ENCODE measurements at places on chromosomes 12 and 14.

DNA sequence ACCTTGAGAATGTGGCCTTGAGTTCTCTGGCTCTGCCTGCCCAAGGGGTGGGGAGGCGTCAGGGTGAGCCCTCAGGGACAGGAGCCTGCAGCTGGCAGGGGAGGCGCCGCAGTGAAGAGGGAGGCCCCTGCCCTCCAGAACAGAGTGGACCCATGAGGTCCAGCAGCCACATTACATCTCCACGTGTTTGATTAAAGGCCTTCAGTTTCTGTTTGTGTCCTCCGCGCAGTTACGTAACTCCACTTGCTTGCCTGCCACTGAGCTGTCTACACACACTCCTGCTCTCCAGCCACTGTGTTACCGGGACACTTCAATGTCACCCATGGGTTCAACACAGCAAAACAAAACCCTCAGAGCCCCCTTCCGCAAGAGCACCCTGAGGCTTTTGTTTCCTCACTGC, 70.4 kb downstream of the CHGA start:
- DNase-seq: no peak

- peak; percentile 86 for DNase-seq
Measured at GRCh38 chr12:77324763-77325468, 259.5 kb upstream of the E2F7 start.

- no peak for DNase-seq
Measured at GRCh38 chr12:48979602-48980388, 1.7 kb downstream of the WNT1 start.

- no peak for DNase-seq
Measured at GRCh38 chr14:23457587-23458445, 11.7 kb upstream of the NGDN start.

DNA sequence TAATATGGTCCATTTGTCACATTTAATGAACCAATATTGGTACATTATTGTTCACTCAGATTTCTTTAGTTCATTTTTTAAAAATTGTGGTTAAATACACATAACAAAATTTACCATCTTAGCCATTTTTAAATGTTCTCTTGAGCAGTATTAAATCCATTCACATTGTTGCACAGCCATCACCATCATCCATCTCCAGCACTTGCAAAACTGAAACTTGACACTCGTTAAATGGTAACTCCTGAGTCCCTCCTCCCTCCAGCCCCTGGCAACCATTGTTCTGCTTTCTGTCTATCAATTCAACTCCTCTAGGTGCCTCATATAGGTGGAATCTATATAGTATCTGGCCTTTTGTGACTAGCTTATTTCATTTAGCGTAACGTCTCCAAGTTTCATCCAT, 86.4 kb downstream of the ACACB start:
- no peak for DNase-seq

GRCh38 chr12:94207467-94207848, 59.1 kb downstream of the PLXNC1 start:
- no peak for DNase-seq

GRCh38 chr14:66140213-66140918, 345.8 kb upstream of the CCDC196 start:
- DNase-seq: no peak

GRCh38 chr14:100618763-100619320, 31.6 kb upstream of the BEGAIN start:
- DNase-seq: no peak

- peak; percentile 25 for DNase-seq
Measured at GRCh38 chr12:110582276-110583136, 612 bp downstream of the PPTC7 start.

DNA sequence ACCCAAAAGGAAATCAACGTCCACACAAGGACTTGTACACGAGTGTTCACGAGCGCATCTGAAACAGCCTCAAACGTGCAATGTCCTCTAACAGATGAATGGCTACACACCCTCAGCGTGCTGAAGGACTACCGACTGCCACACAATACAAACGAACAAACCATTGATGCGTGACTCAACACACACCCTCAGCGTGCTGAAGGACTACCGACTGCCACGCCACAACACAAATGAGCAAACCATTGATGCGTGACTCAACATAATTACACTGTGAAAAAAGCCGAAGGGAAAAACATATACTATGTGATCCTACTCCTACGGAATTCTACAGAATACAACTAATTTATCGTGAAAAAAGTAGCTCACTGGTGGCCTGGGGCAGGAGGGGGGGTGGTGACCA, 25.1 kb upstream of the BTBD6 start:
- DNase-seq: no peak

GRCh38 chr12:125382926-125383325, 317.7 kb downstream of the AACS start:
- DNase-seq: no peak

DNA sequence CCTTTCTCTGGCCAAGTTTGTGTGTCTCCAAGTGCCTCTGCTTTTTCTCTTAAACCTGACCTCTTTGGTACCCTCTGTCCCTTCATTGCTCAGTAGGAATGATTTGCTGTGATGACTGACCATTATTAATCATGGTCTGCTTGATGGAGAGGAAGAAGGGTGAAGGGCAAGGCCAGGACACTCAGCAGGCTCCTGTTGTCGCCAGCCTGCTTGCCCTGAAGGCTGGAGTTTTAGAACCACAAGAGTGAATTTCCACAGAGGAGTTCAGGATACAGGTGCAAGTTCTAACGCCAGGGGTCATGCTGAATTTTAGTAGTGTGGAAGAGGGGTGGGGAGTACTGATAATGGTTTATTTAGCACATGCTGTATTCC, 2.8 kb upstream of the ITGA5 start:
- DNase-seq: no peak

- no peak for DNase-seq
Measured at GRCh38 chr14:35362911-35363374, 41.6 kb downstream of the NFKBIA start.

DNA sequence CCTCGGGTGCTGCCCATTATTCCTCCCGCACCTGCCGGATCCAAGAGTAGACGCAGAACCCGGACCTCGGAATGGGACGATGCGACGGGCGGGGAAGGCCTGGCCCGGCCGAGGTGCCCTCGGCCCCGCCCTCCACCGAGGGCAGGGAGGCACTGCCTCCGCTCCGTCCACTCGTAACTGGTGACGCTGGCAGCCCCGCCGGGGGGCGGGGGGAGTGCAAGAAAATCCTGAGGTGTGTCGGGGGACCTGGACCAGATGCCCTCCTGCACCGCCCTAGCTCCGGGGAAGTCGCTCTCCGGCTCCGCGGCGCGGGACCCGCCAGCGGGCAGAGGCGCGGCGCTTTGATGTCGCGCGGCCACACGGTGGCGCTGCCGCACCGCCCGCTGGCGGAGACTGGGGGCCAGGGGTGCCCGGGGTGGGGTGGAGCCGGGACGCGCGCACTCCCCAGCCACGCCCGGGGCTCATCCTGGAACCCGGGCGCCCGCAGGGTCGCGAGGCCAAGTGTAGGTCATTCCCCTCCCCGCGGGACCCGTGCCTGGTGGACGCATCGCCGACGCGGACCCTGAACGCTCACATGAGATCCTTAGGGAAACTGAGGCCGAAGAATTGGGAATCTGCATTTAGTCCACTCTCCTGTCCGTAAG, 202.8 kb downstream of the TTC8 start:
- DNase-seq: peak; percentile 72

DNA sequence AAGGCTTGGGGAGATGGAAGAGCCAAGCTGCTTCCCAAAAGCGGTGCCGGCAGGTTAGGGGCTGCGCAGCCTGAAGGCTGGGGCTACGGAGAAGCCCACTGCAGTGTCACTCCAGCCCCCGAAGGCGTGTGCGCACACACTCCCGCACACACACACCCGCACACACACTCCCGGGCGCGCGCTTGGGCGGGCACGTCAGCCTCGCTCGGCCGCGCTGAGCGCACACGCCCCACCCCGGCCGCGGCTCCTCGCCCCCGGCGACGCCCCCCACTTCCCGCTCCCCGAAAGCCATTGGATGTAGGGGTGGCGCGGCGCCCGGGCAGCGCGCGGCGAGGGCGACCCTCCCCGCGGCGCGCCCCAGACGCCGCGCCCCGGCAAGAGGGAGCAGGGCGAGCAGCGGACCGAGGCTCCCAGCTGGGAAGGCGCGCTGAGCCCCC, at the start of gene KCNK10:
Gene KCNK10 (minus strand): TSS at position 184 of the 437 bp plus-strand sequence. CDS start 471 bp downstream, outside the sequence.
- DNase-seq: no peak

DNA sequence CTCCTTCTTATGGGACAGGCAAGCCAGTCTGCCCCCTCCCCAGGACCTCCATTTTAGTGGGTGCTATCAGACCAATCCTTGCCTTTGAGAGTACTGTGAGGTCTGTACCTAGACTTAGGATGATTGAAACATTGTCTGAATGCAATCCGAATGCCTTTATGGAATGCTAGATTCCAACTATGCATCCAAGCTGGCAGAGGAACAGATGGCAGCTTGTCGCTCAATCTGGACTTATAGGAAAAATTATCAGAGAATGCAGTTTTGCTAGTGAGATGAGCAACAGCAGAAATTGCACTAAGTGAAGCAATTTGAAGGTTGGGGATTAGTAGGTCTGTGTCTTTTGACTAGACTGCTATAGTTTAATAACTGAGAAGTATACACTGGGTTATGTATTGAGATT, 109.1 kb downstream of the DYRK2 start:
- no peak for DNase-seq

GRCh38 chr12:57622293-57623245, 10.4 kb downstream of the B4GALNT1 start:
- DNase-seq: no peak

GRCh38 chr14:42028607-42029006, 421.9 kb downstream of the LRFN5 start:
- DNase-seq: no peak

- no peak for DNase-seq
Measured at GRCh38 chr14:87732562-87732961, 260.4 kb downstream of the GALC start.

- DNase-seq: no peak
Measured at GRCh38 chr14:81682134-81682533, 148.5 kb upstream of the SEL1L start.

DNA sequence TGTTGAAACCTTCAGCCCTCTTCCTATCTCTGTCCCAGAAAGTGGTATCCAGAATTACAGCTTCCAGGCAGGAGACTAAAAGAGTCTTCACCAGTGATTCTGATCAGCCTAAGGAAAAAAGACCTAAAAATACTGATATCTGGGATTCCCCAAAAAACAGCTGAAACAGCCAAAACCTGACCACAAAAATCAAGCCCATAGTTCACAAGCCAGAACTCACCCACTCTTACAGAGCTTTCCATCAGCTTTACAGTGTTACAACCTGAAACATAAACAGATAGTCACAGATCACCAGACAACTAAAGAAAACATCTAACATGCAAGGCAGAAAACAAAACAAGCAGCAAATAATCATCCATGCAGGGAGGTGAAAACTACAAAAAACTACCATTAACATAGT, 26.0 kb upstream of the TSPAN8 start:
- no peak for DNase-seq

GRCh38 chr14:24331731-24332267, 3.1 kb downstream of the ADCY4 start:
- DNase-seq: no peak
